Adipocyte (in vitro differentiated cells): ENCODE measurements at places on chromosomes 11 and 22.

DNA sequence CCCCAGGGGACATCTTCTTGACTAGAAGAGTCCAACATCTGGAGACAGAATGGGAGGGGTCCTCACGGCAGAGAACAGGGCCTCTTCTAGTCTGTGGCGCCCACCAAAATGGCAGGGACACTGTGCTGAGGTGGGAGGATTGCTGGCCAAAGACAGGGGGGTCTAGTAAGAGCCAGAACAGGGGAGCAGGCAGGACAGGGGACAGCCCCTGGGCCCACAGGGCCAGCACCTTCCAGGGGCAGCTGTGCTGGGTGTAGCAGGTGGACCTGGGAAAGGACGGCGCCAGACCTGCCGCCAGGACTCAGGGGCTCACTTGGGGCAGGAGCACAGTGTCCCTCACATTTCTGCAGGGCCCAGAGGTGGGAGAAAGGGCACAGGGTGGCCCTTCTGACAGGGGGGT is 858 bp upstream of the APOBEC3A start:
- DNase-seq, result no peak

- no peak for DNase-seq
These were observed 105.7 kb upstream of the TMEM45B start for GRCh38 chr11:129709801-129710398.

GRCh38 chr11:63761188-63761587 is 7.4 kb downstream of the ZFTA start:
- no peak for DNase-seq

GRCh38 chr22:26806445-26807175 is 149.2 kb downstream of the MIAT start:
- DNase-seq, result no peak
